Stimulated activated CD4-positive, alpha-beta T cell treated with anti-CD3 and anti-CD28 coated beads, Interleukin-15, amount 100 ng/mL, for 1 hour (primary cell): ENCODE measurements at places on chromosomes 16 and 17.

DNA sequence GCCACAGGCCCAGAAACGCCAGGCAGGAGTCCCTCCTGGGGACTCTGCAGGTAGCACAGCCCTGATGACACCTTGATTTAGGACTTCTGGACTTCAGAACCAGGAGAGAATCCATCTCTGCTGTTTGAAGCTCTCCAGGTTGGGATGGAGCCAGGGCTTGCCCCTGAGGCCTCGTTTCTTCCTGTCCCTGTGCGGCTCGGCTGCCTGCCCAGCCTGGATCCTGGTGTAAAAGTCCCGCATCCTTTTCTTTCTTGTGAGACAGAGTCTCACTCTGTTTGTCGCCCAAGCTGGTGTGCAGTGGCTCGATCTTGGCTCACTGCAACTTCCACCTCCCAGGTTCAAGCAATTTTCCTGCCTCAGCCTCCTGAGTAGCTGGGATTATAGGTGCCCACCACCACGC lies 17.9 kb upstream of the CBX4 start:
- DNase-seq, result no peak

DNA sequence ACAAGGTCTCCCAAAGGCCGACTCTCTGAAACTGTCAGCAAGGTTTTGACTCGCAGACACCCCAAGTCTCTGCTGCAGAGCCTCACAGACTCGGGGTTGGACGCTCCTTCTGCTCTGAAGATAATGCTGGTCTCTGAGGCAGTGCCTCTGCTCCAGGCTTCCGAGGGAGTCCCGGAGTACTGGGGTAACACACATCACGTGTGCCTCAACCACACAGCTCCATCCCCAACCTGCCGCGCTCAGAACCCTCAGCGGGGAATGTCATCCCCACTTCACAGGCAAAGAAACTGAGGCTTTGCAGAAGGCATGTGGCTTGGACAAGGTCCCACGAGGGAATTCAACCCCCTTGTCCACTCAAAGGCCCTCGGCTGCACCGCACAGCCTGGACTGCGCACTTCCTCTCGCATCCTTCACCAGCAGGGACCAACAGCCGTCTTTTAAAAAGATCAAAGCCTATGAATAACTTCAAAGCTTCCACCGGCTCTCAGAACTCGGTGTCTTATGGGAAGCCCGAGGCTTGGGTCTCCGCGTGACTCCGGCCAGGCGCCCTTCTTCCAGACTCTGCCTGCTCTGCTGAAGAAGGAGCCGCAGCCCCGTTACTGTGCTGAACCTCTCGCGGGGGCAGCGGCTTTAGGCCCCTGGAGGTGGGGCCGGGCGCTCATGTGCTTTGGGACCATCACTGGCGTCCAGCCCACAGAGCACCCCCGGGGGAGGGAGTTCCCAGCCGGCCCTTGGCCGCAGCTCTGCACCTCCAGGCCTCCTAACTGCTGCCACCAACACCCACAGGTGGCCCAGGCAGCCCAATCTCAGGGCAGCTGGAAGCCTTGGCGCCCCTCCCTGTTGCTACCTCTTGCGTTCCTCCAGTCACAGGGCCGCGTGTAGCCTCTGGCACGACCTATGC lies 2.2 kb downstream of the TMEM204 start:
- DNase-seq, result no peak

DNA sequence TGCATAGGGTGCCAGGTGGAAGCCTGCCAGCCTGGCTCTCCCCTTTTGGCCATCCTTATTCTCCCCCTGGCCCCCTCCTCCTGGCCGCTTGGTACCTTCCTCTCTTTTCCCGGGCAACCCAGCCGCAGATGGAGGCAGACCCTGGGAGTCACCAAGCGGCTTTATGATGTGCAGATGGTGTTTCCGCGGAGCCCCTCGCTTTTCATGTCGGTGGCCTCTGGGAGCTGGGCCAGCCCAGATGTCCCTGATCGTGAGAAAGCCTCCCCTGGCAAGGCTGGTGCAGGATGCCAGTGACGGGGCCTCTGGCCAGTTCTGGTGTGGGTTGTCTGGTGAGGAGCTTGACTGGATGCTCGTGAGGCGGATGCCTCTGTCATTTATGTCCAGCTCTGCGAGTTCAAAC lies 18.0 kb upstream of the BRD7 start:
- DNase-seq, result no peak

DNA sequence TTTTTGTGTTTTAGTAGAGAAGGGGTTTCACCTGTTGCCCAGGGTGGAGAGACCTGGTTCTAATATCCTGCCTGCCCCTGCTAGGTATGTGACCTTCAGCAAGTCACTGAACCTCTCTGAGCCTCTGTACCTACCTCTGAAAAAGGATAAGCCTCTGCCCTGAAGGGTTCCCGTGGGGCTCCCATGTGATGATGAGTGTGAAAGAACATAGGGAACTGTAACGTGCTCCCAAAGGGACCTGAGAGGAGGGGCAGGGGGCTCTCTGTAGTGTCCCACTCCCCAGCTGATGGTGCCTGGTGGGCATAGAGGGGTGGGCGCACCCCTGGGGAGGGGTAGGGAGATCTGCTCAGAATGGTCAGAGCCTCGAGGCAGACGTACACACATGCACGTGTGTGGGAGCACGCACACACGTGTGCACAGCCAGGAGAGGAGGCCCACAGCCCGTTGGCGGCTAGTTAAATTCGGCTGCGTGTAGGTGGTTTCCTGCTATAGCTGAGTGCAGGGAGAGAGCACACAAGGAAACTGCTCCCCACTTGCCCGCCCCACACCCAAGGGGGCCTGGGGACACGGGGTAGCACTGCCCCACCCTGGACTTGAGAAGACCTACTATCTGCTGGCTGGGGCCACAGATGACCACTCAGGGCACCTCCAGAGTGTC lies 6.7 kb downstream of the KCNH4 start:
- DNase-seq, result no peak

DNA sequence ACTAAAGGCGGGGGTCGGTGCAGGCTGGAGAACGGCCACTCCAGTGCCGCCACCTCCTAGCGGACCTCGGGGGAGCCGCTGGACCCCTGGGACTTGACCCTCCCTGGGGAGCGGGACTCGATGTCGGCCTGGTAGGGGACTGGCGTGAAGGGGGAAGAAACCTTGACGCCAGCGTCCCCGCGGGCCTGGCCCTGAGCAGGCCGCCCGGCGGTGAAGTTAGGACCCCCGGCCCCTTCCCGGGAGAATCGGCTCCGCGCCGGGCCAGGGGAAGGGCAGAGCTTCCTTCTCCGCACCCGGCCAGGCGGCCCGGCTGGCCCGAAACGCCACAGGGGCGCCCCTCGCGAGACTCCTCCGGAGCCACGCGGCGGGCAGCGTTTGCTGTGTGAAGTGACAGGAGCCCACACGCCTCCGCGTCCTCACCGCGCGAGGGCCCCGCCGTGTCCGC lies 389 bp downstream of the DUS1L start:
- DNase-seq, result no peak

- no peak for DNase-seq
Measured at GRCh38 chr16:85616607-85617321, 3.6 kb downstream of the GSE1 start.

- no peak for DNase-seq
Measured at GRCh38 chr16:58120234-58120633, 8.9 kb downstream of the CFAP20 start.

DNA sequence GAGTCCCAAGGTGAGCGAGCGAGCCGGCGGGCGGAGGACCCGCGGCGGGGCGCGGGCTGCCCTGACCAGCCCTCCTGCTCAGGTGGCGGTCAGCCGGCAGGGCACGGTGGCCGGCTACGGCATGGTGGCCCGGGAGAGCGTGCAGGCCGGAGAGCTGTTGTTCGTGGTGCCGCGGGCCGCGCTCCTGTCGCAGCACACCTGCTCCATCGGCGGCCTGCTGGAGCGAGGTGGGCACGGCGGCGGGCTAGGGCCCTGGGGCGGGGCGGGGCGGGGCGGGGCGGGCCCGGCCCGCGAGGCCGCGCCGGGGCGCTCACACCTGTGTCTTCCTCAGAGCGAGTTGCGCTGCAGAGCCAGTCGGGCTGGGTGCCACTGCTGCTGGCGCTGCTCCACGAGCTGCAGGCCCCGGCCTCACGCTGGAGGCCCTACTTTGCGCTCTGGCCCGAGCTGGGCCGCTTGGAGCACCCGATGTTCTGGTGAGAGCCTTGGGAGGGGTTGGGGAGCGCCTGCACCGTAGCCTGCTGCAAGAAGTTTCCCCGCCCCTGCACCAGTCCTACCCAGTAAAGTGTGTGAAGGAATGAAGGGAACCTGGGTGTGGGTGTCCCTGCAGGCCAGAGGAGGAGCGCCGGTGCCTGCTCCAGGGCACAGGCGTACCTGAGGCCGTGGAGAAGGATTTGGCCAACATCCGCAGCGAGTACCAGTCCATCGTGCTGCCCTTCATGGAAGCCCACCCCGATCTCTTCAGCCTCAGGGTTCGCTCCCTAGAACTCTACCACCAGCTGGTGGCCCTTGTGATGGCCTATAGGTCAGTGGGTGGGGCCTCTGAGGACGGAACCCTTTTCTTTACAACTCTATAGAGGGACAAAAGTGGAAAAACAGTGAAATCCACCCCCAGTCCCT lies 802 bp downstream of the SETD6 start:
- DNase-seq, result no peak

- no peak for DNase-seq
Measured at GRCh38 chr17:20315311-20315710, 152.0 kb downstream of the LGALS9B start.

DNA sequence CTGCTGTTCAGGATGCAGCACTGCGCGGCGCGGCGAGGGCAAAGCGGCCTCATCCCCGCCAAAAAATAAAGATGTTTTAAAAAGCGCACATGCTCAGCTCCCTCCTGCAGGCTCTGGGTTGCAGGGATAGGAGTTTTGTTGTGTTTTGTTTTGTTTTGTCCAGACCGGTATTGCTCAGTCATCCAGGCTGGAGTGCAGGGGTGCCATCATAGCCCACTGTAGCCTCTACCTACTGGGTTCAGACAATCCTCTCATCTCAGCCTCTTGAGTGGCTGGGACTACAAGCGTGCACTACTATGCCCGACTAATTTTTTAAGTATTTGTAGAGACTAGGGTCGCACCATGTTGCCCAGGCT lies 636 bp downstream of the WWOX start:
- no peak for DNase-seq

GRCh38 chr17:8910969-8911604 lies 43.6 kb upstream of the PIK3R6 start:
- DNase-seq, result no peak

- no peak for DNase-seq
Measured at GRCh38 chr16:28820016-28820415, 2.8 kb upstream of the ATXN2L start.

DNA sequence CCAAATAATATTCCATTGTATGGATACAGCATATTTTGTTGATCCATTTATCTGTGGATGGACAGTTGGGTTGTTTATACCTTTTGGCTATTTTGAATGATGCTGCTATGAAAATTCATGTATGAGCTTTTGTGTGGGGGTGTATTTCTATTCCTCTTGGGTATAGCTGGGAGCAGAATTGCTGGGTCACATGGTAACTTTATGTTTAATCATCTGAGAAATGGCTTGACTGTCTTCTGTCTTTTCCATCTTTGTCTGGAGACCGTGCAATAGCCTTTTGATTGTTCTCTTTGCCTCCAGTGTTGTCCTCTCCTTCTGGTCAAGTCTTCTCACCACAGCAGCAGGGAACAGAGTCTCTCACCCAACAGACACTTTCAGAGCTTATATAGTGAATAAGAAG lies 20.5 kb upstream of the MAF start:
- no peak for DNase-seq

DNA sequence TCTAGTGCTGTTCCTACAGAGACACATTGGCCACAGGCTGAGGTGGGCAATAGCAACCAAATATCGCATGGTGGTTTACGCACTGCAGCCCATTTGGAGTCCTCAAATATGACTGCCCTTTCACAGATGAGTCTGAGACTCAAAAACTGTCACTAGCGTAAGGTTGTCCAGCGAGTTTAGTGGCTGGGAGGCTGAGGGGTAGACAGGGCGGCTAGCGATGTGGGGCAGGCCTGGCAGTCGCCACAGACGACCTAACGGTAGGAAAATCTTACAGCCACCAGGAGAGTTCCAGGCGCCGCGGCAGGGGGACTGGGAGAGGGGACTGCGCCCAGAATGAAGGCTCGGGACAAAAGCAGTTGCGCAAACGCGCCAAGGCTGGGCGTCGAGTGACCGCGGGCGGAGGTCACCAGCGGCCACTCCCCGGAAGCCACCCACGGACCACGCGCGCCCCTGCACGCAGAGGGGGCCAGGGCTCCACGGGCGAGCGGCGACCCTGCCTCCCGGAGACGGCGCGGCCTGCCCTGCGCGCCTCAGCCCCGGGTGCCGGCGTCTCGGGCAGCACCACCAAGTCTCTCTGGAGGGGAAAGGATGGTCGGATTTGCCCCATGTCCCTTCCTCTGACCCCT lies 699 bp upstream of the MAP1LC3B start:
- no peak for DNase-seq

DNA sequence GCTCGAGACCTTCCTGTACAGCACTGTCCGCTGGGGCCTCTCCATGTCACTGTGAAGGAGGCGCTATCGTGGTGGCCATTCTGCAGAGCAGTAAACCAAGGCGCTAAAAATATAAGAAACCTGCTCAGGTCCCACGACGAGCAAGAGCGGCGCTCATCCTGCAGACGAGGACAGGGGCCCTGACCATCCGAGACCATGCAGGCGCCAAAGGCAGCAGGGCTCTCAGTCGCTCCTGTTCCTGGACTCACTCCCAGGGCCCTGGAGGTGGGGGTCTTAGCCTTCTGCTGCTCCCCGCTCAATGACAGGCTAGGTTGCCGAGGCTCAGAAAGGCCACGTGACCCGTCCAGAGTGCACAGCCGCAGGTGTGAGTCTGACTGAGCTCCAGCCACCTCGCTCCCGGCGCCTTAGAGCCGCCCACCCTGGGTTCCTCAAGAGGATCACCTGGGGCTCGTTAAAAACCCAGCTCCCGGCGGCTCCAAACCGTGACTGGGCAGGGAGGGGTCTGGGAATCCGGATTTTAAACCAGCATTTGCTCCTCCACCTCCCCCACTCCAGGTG lies 509 bp upstream of the ATP2C2 start:
- DNase-seq, result no peak

DNA sequence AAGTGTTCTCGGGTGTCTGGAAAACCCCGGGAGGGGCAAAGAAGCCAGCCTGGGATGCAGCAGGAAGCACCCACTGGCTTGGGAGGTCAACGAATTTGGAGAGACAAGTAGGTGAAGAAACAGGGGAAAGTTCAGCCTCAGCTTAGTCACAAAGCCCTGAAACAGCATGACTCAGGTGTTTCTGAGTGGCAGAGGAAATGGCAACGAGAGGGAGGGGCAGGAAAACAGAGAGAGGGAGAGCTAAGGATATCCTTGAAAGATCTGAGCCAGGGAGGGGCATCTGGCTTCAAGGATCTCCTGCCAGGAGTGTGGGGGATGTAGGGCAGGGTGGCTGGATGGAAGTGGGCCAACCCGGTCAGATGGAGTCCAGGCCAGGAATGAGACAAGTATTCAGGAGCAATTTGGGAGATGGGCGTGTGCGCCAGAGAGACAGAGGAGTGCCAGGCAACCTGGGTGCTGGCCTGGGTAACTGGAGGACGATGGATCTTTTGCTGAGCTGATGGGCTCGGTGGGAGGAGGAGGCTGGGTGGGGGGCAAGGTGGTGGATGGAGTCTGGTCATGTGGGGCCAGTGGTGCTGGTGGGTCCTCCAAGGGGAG lies 27.2 kb downstream of the ABCC3 start:
- DNase-seq, result no peak

DNA sequence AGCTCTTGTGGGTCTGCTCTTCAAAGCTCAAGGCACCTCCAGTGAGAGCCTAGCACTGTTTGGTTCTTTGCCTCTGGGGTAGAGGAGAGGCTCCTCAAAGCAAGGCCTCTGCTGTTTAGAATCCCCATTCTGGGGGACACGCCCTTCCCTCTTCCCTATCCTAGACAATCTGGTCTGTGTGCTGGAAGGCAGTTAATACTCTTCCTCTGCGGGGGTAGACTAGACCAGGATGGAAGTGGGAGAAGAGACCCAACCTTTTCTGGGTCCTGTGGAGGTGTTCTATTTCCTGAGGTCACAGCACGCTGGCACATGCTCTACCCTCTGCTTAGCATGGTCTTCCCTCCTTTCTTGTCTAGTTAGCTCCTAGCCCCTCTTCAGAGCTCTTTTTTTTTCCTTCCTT lies 7.7 kb downstream of the ERAL1 start:
- DNase-seq, result no peak
